NCI-H1092 treated with DMSO at 0.1 percent for 48 hours (cell line): ENCODE measurements at places on chromosomes 3 and 15.

DNA sequence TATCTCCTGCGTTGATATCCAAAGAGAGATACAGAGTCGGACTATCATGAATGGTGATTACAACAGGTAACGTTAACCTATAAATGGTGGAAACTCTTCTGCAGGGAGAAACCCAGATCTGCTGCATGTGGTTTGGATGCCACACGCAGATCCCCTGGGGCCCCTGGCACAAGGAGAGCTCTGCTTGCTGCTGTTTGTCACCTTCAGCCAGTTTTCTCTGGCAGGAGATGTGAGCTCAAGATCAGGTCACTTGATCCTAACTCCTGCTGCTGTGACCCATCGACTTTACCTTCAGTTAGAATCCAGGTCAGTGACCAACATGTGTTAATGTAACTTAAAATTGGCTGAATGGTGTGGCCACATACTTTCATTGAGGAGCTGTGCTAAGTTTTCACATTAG is 23.8 kb upstream of the GPR171 start:
- DNase-seq: no peak

GRCh38 chr15:69653306-69653705 is 200.7 kb downstream of the RPLP1 start:
- DNase-seq: no peak

GRCh38 chr3:97579365-97579764 is 185.2 kb upstream of the ARL6 start:
- peak; percentile 96 for DNase-seq

DNA sequence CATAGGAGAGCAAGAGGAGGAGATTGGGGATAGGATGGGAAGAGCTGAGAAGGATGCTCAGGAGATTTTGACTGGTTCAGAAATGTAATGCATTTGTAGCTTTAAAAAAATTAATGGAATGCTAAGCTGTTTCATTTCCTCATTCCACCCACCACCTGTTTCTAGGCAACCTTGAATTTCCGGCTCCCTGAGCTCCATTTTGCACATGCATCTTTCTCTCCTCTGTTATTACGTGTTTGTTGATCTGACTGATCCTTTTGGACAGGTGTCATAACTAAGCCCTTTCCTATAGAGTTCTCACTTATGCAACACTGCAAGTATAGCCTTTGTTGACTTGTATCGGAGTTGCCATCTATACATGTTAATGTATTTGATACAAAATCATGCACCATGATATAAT is 4.3 kb downstream of the TMPRSS7 start:
- DNase-seq: peak; percentile 13

DNA sequence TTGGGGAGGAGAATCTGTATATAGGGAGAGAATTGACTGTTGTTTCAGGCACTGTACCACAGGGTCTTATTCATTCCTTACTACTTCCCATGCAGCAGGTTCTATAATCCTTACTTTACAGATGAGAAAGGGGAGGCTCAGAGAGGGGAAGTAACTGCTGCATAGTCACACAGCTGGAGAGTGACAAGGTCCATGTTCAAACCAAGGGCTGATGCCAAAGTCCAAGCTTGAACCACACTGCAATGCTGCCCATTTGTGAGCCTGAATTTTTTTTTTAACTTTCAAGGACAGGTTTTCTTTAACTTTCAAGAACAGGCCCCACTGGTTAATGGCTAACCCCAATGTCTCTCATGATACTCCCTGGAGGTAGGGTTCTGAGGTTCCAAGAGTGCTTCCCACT is 26.2 kb downstream of the RBP2 start:
- no peak for DNase-seq

GRCh38 chr3:24525557-24525956 is 30.9 kb upstream of the THRB start:
- DNase-seq: no peak

DNA sequence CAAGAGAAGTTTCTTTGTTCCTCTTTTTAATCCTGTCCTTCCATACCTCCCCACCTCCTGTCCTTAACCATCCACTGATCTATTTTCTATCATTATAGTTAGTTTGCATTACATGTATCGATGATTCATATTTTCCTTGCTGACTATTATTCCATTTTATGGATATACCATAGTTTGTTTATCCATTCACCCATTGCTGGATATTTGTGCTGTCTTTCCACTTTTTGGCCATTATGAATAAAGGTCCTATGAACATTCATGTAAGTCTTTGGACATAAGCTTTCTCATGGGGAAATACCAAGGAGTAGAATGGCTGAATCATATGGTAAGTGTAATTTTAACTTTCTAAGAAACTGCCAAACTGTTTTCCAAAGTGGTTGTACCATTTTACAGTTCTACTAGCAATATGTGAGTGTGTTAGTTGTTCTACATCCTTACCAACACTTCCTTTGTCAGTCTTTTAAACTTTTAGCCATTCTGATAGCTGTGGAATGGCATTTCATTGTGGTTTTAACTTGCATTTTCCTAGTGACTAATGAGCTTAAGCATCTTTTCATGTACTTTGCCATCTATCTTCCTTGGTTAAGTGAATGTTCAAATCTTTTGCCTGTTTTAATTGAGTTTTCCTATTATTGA is 11.7 kb downstream of the ATP6V1A start:
- DNase-seq: no peak

GRCh38 chr3:31364711-31365110 is 168.0 kb upstream of the STT3B start:
- DNase-seq: no peak

DNA sequence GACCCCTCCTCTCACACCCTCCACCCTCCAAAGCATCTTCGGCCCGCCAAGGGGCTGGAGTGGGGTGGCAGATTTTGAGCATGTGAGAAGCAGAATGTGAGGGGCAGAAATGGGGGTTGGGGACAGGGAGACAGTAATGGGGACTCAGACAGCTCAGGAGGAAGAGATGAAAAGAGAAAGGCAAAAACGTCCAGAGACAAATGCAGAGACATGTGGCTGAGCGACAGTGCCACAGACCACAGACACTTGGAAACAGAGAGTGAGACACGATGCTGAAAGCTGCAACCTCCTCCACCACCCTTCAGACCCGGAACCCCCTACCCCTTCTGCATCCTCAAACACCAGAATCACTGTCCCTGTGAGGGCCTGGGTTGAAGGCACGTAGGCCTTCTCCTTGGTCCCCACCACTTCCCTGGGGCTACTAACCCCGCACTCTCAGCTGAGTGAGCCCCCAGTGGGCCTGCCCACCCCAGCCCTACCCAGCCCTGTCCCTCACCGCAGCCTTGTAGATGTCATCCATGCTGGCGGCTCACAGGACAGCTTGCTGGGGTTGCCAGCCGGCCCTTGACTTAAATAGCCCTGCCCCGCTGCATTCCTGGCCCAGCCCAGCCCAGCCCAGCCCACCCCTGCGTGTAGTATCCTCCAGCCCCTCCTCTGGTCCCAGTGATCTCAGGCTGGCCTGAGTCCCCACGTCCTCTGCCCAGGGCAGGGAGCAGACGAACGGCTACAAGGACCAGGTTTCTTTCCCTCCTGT is at the start of gene TNNC1:
Gene TNNC1, minus strand, starts transcription at position 546 of the 754 bp plus-strand sequence. Its CDS starts 26 bp downstream, at position 520.
- DNase-seq: no peak

- DNase-seq: peak; percentile 40
Observed at GRCh38 chr3:63344661-63345060, 66.6 kb downstream of the SYNPR start.

DNA sequence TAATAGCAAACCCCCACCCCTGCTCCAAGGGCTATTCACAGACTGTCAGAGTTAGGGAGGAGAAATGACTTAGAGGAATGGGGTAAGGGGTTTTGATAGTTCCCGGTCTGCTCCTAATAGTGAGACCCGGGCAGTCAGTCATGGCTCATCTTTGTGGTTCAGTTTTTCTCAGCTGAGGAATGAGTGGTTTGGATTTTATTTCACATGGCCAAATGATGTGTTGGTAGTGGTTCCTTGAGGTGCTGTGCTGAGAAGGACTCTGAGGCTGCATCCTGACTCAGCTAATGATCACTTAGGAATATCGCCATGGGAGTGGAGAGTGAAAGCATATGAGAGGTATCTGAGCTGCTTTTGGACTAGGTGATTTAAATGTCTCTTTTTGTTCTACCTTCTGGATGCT is 80.2 kb downstream of the LPP start:
- DNase-seq: no peak

GRCh38 chr3:81651139-81651538 is 110.3 kb downstream of the GBE1 start:
- DNase-seq: no peak

GRCh38 chr3:106381286-106381938 is 512.6 kb upstream of the CBLB start:
- DNase-seq: no peak

DNA sequence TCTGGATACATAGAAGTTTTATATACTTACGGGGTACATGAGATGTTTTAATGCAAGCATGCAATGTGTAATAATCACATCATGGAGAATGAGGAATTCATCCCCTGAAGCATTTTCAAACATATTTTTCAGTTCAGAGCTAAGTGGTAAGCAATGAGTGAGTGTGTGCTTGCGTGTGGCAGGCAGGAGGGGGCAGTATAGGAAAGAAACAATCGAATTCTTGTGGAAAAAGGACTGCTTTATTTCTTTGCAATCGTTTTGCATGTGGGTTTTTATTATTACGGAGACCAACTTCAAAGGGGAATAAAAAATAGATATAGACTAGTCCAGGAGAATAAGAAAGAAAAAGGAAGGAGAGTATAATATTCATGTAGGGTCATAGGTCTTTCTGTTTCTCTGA is 271.6 kb downstream of the CHL1 start:
- no peak for DNase-seq

- DNase-seq: no peak
Observed at GRCh38 chr3:128433837-128434165, 32.9 kb downstream of the DNAJB8 start.

GRCh38 chr3:45486136-45486535 is 97.8 kb downstream of the LARS2 start:
- DNase-seq: no peak
